ENCODE measurements at places on chromosomes 1 and 21. TPM values are rescaled to one million over a fixed set of nuclear protein-coding genes. Genes with fewer than 3 reads are reported as not detected.

DNA sequence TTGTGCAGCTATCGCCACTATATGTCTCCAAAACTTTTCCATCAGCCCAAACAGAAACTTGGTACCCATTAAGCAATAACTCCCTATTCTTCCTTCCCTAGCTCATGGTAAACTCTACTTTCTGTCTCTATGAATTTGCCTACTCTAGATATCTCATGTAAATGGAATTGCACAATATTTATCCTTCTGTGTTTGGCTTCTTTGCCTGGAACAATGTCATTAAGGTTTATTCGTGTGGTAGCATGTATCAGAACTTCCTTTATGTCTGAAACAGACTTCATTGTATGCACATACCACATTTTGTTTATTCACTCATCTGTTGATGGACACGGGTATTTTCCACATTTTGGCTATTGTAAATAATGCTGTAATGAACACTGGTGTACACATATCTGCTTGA lies 40.7 kb upstream of the CD34 start:
- DNase-seq, result no peak

GRCh38 chr1:31413405-31414001 lies 490 bp downstream of the SERINC2 start:
- DNase-seq, result peak; percentile 92

DNA sequence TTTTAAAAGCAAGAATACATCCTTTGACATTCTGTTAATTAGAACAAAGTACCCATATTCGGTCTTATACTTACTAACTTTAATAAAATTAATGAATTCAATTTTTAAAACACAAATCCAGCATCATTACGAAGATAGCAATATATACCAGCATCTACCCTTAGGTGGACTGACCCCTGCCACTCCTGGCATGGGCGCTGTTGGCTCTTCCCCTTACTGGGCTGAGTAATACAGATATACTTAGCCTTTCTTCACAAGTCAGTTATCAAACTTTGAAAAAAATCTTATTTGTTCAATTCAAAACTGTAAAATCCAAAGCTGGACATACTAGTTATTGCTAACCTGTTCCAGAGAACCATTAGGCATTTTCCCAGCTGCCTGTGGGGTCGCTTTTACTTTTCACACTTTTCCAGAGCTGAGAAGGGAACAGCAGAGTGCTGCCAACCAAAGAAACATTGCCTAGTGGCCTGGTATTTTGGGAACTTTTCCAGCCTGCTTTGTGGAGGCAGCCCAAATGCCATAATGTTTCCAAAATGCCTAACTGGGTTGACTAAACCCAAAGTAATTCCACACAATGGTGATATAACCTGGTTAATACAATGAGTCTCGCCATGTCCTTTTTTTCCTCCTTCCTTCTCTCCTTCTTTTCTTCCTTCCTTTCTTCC lies 424.7 kb upstream of the ADGRL2 start:
- no peak for DNase-seq

DNA sequence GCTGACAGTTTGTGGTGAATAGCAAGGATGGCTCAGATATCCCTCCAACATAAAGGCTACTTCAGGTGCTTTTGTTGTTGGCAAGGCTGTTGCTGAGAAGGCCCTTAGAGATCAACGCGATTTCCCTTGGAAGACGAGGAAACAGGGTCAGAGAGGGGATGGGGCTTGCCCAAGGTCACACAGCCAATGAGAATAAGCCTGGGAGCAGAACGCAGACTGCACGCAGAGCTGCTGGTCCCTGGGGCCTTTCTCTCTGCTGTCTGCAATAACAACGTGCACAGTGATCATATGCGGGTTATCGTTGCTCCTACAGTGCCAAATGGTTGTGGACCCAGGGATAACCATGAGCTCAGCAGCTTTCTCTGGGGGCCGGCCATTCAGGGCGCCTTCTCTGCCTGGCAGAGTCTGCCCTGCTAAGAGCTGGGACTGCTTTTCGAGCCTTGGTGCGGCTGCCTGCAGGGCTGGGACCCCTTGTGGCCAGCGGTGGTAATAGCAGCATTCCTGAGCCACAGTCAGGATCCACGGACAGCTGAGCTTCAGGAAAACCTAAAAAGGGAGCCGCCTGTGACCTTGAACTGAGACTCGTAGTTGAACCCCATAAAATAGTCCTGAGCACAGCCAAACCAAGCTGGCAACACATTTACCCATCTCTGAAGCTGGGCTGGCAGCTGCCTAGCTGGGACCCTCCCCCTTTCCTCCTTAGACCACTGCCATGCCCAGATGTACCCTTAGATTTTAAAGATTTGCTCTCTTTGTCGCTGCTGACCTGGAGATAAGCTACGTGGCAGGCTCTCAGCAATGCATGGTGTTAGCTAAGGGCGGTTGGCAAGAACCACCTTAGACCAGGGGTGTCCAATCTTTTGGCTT lies 39.8 kb downstream of the HTR6 start:
- DNase-seq, result peak; percentile 73

Gene CDK11A
- 136 TPM for total RNA-seq

Gene CLIC6
- total RNA-seq, result 4.7 TPM

Data from suprapubic skin (tissue), 4 donors.